CD8-positive, alpha-beta memory T cell (primary cell): ENCODE measurements at places on chromosomes 4 and X.

DNA sequence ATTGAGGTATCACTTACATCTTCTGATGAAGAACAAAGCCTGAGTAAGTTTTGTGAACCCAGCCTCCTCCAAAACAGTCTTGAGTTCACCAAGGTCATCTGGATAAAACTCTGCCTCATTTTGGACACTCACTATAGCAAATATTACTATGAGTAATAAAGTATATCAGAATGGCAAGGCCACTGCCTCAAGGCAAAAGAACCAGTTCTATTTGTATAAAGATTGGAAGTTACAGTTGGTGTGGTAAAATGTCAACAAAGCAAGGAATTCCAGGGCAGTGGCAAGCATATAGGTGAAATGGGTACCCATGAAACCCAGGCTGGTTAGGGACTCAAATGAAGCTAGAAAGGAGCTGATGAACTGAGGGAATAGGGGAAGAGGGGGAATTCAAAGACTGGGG is 2.4 kb upstream of the ARHGEF6 start:
- DNase-seq = no peak

DNA sequence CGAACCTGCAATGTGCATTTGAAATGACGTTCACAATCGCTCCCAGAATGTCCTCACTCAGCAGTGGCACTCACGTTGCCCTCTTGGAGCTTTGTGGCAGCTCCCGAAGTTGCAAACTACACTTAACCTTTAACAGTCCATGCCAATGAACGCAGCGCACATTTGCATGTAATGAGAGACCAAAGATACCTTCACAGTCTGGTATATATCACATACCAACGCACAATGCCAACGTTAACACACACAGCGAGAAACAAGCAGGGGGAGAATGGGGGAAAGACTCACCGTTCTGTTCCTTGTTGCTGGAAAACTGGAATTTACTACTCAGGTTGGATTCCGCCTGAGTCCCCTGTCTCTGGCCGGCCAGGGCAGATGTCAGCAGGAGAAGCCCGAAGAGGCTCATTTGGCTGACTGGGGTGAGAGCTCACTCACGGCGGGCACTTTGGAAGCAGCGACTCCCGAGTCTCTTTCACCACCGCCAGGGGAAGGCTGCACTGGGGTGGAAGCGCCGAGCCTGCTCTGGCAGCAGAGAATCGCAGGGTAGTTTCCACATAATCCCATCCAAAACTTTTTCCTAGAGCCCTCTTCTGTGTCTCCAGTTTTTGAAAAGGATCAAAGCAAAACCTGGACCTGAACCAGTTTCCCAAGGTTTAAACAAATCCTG is 966 bp downstream of the PDGFC start:
- no peak for DNase-seq

GRCh38 chr4:98383431-98384106 is 122.4 kb downstream of the RAP1GDS1 start:
- no peak for DNase-seq

DNA sequence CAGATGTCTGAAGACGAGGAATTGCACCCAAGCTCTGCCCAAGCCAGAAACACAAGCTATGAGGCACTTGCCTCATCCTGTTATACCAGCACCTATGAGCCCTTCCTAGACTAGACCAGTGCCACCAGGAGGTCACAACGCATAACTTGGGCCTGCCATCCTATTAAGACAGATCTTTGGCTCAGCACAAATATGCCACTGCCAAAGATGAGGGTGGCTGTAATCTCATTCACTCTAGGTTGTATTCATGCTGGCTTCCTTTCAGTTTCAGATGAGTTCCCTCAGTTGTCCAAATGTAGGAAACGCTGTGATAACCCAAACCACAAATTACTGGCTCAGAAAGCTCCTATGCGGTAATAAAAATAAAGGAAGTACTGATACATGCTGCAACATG is 76.5 kb upstream of the CITED1 start:
- no peak for DNase-seq

DNA sequence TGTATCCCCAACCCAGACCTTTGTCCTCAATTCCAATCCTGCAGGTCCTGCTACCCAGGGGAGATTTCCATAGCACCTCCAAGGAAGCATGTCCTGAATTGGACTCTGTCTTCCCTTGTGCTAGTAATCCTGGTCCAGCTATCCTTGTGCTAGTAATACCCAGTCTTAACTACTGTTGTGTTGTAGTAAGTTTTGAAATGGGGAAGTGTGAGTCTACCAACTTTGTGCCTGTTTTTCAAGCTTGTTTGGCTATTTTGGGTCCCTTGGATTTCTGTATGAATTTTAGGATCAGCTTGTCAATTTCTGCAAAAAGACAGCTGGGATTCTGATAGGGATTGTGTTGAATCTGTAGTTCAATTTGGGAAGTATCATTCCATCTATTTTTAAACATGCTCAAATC is 51.4 kb downstream of the CD99L2 start:
- no peak for DNase-seq

DNA sequence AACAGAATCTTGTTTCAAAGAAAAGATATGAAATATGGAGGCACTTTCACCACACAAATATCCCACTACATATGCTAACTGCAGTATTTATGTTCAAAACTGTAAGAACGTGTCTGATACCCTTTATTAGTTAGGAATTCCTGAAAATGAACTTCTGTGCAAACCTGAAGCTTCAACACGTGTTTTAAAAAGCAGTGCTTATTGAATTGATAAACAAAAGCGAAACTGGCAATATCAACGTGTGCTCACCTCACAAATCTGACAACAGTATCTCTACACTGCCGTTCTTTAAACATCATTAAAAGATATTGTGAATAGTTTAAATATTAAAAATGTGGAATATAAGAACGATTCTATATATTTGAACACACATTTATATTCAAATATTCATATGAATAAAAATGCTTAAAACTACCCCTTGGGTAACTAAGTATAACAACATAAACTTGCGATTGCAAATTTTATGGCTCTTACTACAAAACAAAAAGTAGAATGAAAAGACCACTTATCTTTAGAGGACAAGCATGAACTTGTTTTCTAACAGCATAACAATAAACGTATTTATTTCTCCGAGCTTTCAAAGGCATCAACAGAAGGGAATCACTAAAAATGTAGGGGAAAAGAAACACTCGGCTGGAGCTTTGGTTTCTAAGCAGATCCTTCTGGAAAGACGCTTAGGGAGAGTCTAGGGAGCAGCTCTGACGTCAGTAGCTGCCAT is at the start of gene LRP2BP:
Gene LRP2BP (minus strand): TSS at position 687 of the 718 bp plus-strand sequence. CDS start 17,738 bp downstream, outside the sequence.
- no peak for DNase-seq
